Amygdala (tissue), 56 donors: ENCODE measurements at places on chromosomes 7 and 10.
A peak's percentile ranks its signal among the peaks of the same experiment; 100 is the strongest.

GRCh38 chr10:131274883-131275282 is 36.6 kb downstream of the TCERG1L start:
- no peak for DNase-seq

- DNase-seq: no peak
Observed at GRCh38 chr7:137998250-137998649, 3.6 kb downstream of the CREB3L2 start.

- no peak for DNase-seq
Observed at GRCh38 chr7:38040831-38041230, 120.4 kb downstream of the EPDR1 start.

GRCh38 chr7:13017333-13017857 is 330.0 kb downstream of the ARL4A start:
- no peak for DNase-seq

DNA sequence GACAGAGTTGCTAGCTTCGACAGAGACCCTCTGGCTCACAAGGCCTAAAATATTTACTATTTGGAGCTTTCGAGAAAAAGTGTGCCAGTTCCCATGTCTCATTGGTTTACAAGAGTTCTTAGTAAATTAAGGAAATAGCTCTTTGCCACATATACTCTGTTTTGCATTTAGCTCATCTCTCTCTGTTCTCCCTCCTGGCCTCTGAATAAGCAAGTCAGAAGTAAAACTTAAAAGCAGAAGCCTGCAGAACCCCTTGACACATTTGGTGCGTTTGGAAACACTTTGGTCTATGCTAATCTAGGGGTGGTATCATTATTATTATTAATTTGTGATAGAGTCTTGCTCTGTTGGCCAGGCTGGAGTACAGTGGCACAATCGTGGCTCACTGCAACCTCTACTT is 6.4 kb downstream of the CARD11 start:
- DNase-seq: no peak

- no peak for DNase-seq
Observed at GRCh38 chr7:142481548-142481947, 223.7 kb upstream of the PRSS58 start.

DNA sequence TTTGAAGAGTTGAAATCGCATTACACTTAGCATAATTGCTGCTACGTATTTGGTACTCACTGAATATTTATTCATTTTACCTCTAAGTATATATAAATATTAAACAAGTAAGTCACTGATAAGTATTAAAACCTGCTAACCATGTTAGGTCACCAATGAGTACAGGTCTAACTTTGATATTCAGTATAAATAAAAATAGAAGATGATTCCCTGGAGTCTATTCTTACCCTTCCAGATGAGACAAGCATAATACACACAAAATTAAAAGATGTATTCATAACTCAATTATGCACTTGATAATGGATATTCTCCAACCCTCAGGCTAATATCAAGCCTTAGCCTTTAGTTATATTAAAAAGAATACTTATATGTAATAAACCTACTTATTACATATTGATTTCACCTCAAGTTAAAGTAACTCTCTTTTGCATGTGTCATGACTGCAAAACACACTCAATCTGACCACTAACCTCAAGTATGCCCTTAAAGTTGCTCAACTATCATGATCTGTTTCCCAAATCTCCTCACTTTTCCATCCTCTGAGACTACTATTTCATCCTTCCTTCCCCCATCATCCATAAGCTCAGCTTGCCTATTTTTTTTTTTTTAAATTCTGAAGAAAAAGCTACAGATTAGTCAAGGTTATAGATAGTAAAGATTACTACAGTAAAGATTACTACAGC is 46.8 kb downstream of the IPMK start:
- DNase-seq: no peak

DNA sequence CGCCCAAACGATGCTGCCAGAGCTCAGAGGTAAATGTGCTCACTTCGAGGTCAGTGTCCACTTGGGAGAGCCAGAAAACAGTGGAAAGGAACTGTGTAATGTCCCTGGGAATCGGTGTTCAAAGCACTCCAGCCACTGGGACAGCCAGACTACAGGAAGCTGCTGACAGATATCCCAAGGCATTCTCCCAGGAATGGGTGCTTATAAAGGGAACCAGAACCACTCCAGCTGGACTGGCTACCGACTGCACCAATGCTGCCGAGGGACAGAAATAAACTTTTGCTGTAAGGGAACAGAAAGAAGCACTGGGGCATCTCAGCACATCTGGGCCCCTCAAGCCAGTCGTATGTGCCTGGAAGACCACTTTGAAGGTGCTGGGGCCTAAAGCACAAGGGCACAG is 76.7 kb downstream of the ATXN7L1 start:
- DNase-seq: no peak

- DNase-seq: no peak
Observed at GRCh38 chr7:143384148-143384547, 3.0 kb downstream of the ZYX start.

- no peak for DNase-seq
Observed at GRCh38 chr10:59027975-59028655, 148.3 kb upstream of the PHYHIPL start.

GRCh38 chr7:108143658-108144420 is 13.7 kb upstream of the LAMB4 start:
- no peak for DNase-seq

- DNase-seq: no peak
Observed at GRCh38 chr10:69004821-69005220, 16.2 kb downstream of the KIFBP start.

GRCh38 chr7:96710544-96710943 is 898 bp upstream of the SEM1 start:
- DNase-seq: no peak

GRCh38 chr10:77973276-77973675 is 46.7 kb upstream of the DLG5 start:
- DNase-seq: no peak

- no peak for DNase-seq
Observed at GRCh38 chr7:11252705-11253272, 279.1 kb downstream of the PHF14 start.

GRCh38 chr7:157853076-157853788 is 516.4 kb downstream of the DNAJB6 start:
- no peak for DNase-seq

- DNase-seq: no peak
Observed at GRCh38 chr10:67772894-67773511, 65.0 kb downstream of the DNAJC12 start.

DNA sequence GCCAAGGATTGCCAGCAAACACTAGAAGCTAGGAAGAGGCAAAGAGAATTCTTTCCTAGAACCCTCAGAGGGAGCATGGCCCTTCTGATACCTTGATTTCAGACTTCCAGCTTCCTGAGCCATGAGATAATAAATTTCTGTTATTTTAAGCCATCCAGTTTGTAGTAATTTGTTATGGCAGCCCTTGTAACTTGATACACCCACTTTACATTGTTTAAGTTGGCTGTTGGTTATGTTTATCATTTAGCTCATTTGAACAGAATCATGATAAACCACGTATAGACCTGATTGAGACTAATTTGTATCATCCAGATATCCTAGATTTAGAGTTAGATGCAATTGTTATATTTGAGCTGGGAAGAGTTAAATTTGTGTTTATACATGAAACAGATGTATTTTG is 9.4 kb upstream of the TES start:
- no peak for DNase-seq

GRCh38 chr10:50044941-50045664 is 22.7 kb upstream of the WASHC2A start:
- DNase-seq: no peak

- DNase-seq: no peak
Observed at GRCh38 chr7:24455813-24456525, 117.3 kb upstream of the PALS2 start.

GRCh38 chr7:20411372-20411771 is 80.7 kb downstream of the ITGB8 start:
- DNase-seq: no peak

GRCh38 chr10:42367532-42368230 is 270.7 kb downstream of the ZNF33B start:
- DNase-seq: peak; percentile 75

- no peak for DNase-seq
Observed at GRCh38 chr10:8065651-8066050, 11.2 kb downstream of the GATA3 start.

DNA sequence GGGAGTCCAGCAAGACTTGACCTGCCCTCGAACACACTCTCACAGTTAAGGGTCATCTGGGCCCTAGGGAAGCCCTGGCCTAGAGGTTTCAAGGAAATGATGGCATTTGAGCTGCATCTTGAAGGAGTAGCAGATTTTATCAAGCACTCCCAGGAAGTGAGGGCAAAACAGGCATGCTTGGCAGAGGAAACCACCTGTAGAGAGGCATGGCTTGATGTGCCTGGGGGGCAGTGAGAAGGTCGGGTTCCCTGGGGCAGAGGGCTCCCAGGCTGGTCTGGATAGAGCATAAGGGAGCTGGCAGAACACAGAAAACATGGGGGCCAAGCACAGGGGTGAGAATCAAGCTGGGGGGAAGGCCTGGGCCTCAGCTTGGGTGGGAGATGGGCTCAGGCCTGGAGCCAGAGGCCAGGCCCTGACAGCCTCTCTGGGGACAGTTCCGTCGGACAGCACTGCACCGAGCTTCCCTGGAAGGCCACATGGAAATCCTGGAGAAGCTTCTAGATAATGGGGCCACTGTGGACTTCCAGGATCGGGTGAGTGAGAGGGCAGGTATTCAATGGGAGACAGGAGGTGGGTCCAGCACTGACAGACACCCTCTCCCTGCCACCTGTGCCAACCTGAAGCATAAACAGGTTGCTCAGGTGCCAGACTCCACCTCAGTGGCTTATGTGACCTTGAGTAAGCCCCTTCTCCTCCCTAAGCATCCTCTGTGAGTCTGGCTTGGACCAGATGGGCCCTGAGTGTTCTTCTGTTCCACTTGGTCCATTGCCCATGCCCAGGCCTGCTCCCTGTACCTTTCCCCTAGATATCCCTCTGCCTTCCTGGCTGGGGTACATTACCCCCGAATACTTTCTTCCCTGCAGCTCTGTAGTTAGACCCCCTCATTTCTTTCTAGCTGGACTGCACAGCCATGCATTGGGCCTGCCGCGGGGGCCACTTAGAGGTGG is 3.5 kb upstream of the HOGA1 start:
- DNase-seq: no peak

DNA sequence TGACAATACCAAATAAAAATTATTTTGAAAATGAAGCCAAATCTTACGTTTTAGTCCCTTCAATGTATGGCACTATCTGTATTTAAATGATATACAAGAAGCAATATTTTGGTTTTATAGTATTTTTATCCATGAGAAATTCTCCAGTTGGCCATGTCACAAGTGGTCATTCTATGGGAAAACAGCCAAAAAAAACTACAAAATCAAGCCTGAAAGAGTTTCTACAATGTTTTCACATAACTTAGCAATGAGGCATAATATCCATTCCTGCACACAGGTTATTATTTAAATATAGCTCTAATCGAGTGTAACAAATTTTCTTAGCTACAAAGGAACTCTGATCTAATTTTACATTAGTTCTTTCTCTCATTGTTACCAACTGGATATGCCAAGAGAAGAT is 5.4 kb downstream of the RAB11FIP2 start:
- no peak for DNase-seq

DNA sequence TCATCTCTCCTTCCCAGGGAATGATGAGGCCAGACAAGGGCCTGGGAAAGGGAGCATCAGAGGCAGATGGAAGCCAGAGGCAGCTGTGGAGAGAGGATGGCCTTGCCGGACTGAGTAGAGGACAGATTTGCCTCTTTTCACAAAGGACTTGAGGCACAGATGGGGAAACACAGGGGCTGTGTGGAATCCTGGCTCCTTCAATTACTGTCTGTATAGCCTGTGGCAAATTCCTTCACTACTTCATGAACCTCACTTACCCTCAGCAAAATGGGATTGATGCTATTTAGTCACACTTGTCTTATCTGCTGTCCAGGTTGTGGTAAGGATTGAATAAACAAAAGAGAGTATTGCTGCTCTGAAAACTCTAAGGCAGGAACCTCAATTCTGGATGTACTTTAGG is 40.3 kb downstream of the SLC25A28 start:
- DNase-seq: no peak

DNA sequence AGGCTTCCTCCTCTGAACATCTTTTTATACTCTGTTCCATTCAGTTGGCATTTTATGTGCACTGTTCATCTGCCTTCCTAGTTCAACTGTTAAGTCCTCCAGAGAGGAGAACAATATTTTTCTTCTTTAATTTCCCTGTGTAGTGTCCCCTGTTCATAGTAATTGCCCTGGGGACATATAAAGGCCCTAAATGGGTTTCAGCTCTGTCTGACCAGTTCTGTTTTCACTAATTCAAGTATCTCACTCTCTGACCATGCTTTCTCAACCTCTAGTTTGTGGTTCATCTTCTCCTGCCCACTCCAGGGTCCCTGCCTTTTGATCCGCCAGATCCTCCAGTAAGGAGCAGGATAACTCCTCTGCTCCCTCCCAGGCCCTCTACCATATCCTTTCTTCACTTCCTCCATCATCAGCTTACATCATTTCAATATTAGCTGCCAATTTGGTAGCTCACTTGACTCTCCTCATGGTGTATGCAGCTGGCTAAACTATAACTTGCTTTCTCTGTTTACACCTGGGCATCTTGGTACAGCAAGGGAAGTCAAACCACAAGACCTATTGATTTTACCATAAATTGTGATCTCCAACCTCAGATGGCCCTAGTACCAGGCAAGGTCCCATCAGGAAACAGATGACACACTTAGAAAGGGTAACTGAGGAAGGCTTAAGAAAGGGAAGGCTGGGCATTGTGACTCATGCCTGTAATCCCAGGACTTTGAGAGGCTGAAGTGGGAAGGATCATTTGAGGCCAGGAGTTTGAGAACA is 17.7 kb upstream of the C10orf67 start:
- no peak for DNase-seq

DNA sequence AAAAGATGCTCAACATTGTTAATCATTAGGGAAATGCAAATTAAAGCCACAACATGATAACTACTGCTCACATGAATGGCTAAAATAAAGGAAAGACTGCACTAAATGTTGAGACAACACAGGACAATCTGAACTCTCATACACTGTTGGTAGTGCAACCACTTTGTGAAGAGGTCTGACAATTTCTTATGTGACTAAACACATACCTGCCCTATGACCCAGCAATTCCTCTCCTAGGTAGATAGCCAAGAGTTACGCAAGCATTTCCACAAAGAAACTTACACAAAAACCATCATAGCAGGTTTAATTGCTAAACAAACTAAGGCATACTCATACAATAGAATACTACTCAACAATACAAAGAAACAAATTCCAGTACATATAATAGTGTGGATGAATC is 41.8 kb upstream of the HERPUD2 start:
- DNase-seq: no peak
